CD4-positive, alpha-beta T cell treated with Interleukin-6 for 4 hours (primary cell): ENCODE measurements at places on chromosomes 13 and 19.

DNA sequence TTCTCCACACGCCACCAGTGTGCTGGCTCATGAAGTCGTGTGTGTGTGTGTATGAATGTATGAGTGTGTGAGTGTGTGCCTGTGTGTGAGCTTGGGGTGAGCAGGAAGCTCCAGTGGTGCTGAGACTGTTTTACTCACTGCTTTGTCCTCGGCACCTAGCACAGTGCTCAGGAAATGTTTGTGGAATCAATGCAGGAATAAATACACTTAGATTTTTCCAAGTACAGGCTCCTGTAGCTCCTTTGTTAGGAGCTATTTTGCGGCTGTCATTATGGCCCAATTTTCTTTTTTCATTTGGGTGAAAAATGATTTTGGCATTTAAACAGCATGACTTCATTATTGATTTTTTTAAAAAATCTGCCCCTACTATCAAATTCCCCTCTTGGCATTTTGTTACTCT is 193.5 kb upstream of the KL start:
- DNase-seq, result no peak

DNA sequence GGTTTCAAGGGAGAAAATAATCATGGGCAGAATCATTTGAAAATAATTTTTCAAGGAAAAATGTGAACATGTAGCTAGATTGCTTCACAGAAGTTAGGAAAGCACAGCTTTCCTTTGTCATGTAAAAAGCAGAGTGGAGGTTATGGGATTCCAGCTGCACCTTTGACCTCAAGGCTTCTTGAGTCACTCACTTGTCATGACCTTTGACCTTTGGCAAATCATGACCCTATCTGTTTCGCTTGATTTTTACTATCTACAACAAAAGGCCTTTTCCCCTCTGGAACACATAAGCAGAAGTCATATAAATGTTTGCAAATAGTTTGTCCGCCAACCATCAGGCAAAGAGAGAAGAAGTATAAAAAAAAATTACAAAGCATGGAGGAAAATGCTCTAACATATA is 210.7 kb upstream of the MIR17HG start:
- DNase-seq, result no peak

DNA sequence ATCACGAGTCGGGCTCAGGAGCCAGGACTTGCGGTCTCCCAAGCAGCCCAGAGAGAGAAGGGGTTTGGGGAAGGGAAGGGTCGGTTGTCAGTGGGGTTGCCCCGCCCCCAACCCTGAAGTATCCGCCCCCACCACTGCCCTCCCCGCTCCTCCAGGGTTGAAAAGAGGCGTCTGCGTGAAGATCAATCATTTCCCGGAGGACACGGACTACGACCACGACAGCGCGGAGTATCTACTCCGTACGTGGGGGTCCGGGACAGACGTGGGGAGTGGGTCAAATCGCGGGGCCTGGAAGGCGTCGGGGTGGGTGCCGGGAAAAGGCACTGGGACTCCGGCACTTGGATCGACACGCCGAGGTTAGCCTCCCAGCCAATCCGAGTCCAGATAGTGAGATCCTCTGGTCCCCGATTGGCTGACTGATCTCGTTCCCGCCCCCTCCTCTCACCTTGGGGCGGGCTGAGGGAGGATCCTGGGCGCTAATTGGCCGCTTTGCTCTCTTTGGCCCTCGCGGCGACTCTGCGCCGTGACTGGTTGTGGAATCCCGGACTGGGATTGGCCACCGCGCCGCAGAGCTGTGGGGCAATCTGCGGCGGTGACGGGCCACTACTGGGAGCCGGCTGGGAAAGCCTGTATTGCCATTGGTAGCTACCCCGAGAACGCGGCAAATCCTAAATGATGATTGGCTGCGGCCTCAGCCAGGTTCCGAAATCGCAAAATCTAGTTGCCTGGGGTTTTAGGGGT is 13.3 kb upstream of the CACNG6 start:
- DNase-seq, result peak; percentile 34

GRCh38 chr19:3537438-3538240 is 1.3 kb upstream of the TEKTIP1 start:
- DNase-seq, result no peak

DNA sequence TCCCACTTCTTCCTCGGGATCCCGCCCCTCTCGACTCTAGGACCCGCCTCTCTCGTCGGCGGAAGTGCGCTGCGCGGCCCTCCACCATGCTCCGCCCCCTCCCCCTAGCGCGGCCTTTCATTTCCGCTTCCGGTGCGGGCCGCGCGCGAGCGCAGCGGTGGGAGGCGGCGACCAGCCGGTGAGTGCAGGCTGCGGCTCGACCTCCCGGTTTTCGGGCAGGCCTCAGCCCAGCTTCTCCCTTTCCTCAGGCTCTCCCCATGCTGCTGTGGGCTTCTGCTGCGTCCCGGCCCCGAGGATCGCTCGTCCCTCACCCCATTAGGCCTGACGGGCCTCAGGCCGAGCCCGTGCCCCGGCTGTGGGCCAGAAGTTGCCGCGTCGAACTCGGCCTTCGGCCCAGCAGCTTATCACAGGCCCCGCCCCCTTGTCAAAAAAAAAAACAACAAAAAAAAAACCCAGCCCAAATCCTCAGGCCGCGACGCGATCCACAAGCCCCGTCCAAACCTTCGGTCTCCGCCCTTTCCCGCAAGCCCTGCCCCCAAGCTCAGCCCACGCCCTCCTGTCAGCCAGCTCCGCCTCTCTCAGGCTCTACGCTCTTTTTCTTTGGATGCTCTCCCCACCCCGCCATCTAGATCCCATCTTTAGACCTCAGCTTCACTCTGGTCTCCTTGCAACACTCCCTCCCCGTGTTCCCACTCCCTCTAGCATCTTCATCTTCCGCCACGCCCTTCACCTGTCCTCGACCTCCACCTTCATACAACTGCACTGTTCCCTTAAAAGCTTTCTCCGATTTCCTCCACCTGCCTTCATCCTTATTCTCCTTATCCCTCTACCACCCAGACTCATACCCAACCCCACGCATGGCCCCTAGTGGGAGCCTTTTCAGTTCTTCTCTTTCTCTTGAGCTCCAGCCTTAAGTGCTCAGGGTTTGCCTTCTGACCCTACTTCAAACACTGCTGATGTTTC is at the start of gene CLASRP:
CLASRP (plus strand) TSS at position 115 of the 963 bp plus-strand sequence. CDS start 1,168 bp downstream, outside the sequence.
- DNase-seq, result peak; percentile 89

GRCh38 chr13:42924344-42924743 is 67.7 kb downstream of the EPSTI1 start:
- DNase-seq, result no peak

GRCh38 chr13:86986448-86986847 is 684.7 kb upstream of the SLITRK5 start:
- DNase-seq, result no peak

DNA sequence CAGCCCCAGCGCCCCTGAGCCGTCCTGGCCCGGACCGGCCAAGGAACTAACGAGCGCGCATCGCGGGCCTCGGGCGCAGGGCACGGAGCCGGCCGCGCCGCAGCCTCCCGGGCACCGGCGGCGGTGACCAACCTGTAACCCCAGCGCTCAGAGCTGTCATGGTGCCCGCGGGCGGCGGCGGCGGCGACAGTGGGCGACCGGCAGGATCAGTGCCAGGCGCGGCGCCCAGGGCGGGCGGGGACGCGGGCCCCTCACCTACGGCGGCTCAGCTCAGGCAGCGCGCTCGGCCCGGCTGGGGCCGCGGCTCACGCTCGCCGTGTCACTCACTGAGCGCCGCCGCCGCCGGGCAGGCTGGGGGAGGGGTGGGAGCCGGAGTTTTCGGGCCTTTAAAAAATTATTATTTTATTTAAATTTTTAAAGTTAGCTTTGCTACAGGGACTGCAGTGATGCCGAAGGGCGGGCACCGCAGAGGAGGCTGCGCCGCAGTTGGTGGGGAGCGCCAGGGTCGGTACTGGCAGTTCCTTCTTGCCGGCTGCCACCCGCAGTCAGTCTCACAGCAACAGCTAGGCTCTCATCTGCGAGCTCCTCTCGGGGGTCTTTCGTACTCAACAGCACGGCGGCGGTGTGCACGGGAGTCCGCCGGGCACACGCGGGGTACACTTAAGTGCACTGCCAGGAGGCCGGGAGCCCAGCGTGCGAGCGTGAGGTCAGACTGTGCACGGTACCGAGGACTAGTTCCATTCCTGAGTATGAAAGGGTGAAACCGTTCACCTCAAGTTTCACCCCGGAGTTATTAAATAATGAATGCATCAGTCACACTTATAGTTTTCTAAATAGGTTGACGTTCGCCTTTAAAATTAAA is at the start of gene NALCN:
NALCN (minus strand) TSS at position 328 of the 862 bp plus-strand sequence. CDS start 17,382 bp downstream, outside the sequence.
- DNase-seq, result no peak

- peak; percentile 70 for DNase-seq
These were observed 814 bp downstream of the S1PR2 start for GRCh38 chr19:10230173-10230860.

GRCh38 chr13:106140476-106140875 is 395.0 kb downstream of the EFNB2 start:
- DNase-seq, result no peak

DNA sequence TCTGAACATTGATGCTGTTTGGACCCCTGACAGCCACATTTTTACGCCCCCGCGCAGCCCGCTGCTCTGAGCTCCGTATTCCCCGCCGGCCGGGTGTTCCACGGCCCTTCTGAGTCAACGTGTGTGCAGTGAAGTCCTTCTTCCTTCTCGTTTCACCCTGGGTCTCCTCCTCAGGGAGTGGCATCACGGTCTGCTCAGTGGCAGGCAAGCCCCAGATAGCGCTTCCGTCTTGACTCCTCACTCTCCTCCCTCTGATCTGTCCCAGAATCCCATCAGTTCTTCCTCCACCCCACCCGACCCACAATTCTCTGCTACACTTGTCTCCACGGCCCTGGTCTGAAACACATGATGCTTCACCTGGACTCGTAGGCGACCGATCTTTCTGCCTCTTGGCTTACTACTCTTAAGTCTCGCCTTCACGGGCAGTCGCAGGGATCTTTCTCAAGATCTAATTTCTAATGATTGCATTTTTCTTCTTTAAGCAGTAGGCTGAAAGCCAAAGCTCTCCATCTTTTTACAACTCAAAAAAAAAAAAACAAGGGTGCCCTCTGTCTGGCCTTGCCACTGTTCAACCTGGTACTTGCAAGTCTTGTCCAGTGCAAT is 33.9 kb downstream of the CCNE1 start:
- DNase-seq, result peak; percentile 48

- DNase-seq, result no peak
These were observed 20.3 kb downstream of the ATP12A start for GRCh38 chr13:24700539-24700938.

- no peak for DNase-seq
These were observed 124.7 kb downstream of the PCCA start for GRCh38 chr13:100213576-100213975.

DNA sequence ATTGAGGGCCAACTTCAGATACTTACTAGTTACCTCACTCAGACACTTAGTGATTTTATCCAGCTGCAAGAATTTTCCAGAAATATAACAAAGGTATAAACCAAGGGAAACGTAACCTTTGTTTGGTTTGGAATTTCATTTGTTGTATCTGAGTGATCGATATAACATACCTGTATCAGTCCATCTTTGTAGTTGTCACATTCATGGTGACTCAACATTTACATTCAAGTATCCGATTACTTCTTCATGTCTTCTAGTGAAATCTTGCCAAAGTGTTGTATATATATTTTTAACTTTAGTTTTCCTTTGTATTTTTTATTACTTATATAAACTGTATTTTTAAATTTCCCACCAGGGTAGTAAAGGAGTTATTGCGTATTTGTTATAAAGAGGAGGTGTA is 16.9 kb upstream of the MYCBP2 start:
- DNase-seq, result no peak

GRCh38 chr13:33172400-33172799 is 113.2 kb downstream of the STARD13 start:
- DNase-seq, result no peak

DNA sequence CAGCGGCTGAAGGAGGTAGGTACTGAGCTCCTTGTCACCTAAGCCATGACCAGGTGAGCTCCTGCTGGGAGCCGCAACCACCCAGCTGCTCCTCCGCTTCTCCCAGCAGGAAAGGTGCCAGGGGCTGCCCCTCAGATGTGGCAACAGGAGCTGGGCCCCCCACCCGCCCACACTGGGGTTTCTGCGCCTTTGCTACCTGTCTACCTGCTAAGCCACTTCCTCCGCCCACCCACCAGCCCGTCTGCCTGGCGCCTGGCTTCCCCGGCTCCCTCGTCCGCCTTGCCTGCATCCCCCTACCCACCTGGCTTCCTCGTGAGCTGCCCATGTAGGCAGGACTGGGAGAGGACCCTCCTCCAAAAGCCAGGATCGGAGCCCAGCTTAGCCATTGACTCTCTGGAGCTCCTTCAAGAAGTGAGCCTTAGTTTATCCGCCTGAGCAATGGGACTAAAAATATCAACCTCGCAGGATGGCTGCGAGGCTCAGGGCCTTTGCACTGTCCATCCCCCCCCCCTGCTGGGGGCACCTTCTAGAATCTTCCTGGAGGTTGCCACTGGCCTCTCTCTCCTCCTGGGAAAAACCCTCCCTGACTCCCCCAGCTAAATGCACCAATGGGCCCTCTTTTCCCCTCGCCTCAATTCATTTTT is 55.8 kb upstream of the KLF2 start:
- peak; percentile 69 for DNase-seq

- no peak for DNase-seq
These were observed 15.2 kb downstream of the EPN1 start for GRCh38 chr19:55690109-55690768.

GRCh38 chr19:35559781-35560180 is 3.7 kb downstream of the ATP4A start:
- DNase-seq, result no peak

DNA sequence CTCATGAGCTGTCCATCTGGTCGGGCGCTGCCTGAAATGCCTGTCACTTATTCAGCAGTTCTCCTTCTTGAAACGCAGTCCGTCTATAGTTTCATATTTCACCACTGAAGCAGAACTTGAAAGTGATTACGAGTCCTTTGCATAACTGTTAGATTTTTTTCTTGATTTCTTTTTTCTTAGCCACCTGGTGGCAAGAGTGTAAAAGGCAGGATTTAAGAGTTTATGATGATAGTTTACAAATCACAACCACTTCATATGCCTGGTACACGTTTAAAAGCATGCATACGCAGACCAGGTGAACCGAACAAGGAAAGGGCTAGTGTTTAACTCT is 45.8 kb downstream of the GGACT start:
- DNase-seq, result no peak

- no peak for DNase-seq
These were observed 106.0 kb downstream of the RAP2A start for GRCh38 chr13:97539651-97540610.

GRCh38 chr13:20411638-20412342 is 113.9 kb downstream of the CRYL1 start:
- peak; percentile 29 for DNase-seq

GRCh38 chr19:15195371-15196334 is 5.1 kb downstream of the NOTCH3 start:
- DNase-seq, result peak; percentile 12

DNA sequence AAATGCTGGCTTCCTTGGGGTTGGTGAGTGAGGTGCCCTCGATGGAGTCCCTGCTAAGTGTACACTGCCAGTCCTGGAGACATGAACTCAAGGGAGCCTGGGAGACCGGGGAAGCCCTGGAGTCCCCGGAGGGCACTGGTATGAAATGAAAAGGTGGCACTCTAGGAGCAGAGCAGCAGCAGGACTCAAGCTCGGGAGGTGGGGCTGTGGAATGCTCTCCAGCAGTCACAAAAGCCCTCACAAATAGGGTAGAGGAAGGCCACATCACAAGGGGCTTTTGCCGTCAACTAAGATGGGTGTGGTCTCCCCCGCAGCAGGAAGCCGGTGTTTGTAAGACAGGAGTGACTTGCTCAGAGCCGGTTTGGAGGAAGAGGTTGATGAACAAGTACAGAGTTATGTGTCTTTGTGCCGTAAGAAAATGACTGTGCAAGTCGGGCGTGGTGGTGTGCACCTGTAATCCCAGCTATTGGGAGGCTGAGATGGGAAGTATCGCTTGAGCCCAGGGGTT is 19.3 kb downstream of the CCNE1 start:
- DNase-seq, result peak; percentile 78

GRCh38 chr19:1568320-1569019 is at the start of gene MEX3D:
Gene MEX3D, minus strand, starts transcription at chr19:1568325. Its CDS starts 267 bp downstream, at chr19:1568058.
- DNase-seq, result peak; percentile 89

- no peak for DNase-seq
These were observed 888.9 kb downstream of the SLITRK1 start for GRCh38 chr13:82993417-82993816.
